Stimulated activated CD4-positive, alpha-beta T cell treated with anti-CD3 and anti-CD28 coated beads, Interleukin-1b, Interleukin-23, amount 100 ng/mL, for 4 hours (primary cell): ENCODE measurements at places on chromosomes 13 and 19.

DNA sequence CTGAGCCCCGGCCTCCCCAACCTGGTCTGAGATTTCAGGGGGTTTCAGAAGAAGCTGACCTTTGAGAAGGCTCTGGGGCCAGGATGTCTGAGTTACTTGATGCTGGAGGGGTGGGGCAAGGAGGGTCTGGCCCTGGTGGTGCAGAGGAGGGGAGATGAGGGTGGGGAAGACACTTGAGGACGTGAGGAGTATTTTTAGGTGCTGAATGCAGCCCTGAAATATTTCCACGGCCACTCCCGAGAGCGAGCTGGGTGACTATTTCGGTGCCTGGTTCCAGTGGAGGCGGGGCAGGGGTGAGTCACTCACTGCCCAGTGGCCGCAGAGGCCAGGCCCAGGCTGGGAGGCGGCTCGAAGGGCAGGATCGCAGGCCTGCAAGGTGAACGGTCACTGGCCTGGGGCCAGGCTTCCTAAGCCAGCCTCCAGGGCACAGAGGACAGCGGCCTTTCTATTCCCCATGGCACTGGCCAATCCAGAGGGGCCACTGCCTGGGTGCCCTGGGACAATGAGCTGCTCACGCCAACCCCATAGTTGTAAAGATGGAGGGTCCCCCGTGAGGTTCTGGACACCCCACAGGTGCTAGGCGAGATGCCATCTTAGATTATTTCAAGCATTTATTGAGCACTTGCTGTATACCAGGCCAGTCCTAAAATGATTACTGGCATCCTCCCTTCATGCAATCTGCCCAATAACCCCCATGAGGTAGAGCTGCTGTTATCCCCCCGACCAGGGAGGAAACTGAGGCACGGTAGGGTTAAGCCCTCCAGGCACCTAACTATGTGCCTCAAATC is 19.7 kb upstream of the JUND start:
- no peak for DNase-seq

DNA sequence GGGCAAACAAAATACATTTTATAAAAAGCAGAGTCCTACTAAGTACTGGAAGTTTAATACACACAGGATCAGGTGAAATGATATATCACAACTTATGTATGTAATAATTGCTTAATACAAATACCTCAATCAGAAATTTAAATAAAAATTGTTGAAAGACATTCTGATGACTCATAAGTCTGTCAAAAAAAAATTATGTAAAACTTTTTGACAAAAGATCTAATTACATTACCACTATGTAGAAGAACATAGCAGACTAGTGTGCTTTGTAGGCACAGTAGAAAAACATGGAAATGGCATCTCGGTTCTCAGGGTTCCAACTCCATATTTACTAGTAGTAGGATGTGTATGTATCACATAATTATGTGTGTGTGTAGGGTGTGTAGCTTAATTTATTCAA is 156.2 kb downstream of the DNAJC3 start:
- DNase-seq: no peak

DNA sequence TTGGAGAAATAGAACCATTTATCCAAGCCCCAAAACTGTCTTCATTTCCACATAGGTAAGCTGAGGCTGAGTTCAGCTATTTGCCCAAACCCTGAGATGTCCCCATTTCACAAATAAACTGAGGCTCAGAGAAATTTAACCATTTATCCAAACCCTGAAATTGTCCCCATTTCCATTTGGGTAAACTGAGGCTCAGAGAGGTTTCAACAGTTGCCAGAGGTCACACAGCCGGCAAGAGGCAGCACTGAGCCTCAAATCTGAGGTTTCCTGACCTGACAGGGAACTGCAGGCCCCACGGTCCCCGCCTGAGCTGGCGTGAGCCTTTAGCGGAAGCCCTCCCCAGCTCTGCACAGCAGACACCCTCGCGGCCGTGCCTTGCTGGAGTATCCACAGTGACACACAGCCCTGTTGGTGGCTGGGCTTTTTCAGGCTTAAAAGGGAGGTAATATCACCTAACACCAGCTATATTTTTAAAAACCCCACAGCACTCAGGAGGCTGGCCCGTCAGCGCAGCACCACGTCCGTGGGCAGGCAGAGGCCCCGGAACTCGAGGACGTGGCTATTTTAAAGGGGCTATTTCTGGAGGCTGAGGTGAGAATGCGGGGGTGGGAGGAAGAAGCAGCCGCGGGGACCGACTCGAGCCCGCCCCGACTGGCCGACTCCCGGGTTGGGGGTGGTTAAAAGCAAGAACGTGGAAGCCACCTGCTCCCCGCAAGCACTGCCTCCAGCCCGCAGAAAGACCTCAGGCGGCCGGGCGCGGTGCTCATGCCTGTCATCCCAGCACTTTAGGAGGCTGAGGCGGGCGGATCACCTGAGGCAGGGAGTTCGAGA is 18.5 kb downstream of the PTPRS start:
- DNase-seq: no peak

DNA sequence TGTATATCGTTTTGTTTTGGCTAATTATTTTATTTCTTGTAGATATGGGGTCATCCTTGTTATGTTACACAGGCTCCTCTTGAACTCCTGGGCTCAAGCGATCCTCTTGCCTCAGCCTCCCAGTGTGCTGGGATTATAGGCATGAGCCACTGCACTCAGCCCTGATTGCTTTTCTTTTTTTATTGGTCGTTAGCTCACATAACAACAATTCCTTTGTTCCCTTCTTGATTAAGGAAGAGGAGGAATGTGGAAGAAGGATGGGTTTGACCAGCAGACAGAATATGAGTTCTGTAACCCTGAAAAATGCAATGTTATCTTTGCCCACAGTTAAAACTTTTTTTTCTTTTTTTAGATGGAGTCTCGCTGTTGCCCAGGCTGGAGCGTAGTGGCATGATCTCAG is 11.4 kb downstream of the BRME1 start:
- DNase-seq: no peak

GRCh38 chr13:110546378-110546777 is 15.1 kb downstream of the RAB20 start:
- no peak for DNase-seq

DNA sequence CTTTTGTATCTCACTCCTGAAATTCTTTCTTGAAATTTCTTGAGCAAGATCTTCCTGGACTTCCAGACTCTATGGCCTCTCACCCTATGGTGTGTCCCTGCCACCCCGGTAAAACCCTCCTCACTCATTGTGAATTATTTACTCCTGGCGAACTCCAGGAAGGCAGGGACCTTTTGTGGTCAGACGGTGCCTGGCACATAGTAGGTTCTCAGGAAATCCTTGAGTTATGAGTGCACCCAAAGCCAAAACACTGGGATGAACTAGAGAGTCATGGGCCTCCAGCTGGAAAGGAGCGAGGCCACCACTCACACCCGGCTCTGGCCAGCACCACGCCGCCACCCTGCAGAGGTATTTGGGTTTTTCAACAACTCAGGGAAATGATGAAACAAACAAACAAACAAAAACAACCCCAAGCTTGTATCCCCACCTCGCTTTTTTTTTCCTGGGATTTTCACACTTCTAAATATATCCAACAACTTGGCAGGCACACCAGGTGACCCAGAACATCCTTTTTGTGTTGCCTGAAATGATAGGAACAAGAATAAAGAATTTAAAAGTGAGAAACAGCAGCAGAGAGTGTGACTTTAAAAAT is 11.2 kb downstream of the HPN start:
- DNase-seq: no peak

- no peak for DNase-seq
These were observed 539 bp downstream of the PLD3 start for GRCh38 chr19:40348961-40349507.

GRCh38 chr19:16013181-16013850 is 63.0 kb upstream of the TPM4 start:
- no peak for DNase-seq

GRCh38 chr13:80030491-80030890 is 310.4 kb downstream of the SPRY2 start:
- DNase-seq: no peak

- no peak for DNase-seq
These were observed 299.5 kb downstream of the ZNF536 start for GRCh38 chr19:30671622-30672051.

DNA sequence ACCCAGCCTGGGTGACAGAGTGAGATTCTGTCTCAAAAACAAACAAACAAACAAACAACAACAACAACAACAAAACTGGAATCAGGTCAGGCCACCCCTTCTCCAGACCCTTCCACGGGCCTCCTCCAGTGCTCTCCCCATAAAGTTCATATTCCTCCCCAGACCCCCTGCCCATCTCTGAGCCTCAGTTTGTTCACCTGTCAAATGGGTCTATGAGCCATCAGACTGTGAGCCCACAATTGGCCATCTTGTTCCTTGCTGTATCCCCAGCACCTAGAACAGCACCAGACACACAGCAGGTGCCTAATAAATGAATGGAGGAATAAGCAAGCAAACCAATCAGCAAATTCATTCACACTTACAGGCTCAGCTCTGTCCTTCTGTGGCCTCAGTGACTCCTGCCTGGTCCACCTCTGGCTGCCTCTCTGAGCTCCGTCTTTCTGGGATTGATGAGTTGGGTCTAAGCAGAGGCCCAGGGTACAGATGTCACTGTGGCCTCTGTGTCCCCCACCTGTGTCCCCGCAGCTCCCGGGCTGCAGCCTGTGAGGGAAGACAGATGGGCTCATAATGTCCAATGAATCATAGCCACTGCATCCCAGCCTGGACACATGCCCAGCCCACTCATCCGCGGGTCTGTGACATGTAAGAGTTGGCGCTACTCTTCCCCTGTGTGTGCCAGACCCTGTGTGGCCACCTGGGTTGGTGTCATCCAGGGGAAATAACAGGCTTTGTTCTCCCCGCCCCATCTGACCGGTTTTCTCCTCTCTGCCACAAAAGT is 19.6 kb upstream of the PTPRS start:
- no peak for DNase-seq

- DNase-seq: no peak
These were observed 459.2 kb downstream of the FGF14 start for GRCh38 chr13:101942535-101943157.

DNA sequence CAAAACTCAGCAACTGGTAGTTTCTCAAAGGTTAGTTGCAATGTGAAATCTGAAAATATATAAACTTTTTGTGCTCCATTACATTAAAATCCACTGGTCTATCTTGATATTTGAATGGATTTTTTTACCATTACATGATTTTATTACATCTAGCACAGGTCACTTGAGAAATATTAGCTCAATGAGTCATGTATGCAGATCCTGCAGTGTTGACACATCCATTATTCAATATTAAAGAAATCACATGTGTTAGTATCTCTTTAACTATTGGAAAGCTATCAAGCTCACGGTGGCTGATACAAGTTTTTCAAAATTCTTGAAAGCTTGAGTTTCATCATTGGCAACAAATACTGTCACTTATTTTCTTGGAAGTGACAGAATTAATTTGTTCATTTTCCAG is 373.9 kb upstream of the TSHZ3 start:
- DNase-seq: no peak

DNA sequence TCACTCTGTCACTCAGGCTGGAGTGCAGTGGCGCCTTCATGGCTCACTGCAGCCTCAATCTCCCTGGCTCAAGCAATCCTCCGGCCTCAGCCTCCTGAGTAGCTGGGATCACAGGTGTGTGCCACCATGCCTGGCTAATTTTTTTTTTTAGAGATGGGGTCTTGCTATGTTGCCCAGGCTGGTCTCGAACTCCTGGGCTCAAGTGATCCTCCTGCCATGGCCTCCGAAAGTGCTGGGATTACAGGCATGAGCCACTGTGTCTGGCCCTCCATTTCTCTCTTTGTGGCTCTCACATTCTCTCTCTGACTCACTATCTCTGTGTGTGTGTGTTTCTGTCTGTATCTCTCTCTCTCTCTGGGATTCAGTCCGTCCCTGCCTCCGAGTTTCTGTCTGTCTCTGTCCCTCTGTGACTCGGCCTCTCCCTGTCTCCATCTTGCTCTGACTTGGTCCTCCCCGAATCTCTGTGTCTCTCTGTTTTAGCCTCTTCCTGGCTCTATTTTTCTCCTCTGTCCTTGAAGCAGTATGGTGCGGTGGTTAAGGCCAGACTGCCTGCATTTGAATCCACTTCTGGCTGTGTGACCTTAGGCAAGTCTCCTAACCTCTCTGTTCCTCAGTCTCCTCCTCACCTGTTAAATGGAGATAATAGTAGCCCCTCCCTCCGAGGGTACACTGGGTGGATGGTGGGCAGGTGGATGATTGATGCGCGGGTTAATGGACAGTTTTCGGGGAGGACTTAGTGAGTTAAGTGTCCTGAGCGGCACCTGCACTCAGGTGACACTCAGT is 11.0 kb downstream of the MEIS3 start:
- no peak for DNase-seq

GRCh38 chr19:35135389-35135909 is 590 bp upstream of the LGI4 start:
- peak; percentile 58 for DNase-seq

GRCh38 chr19:48644839-48645619 is 958 bp downstream of the CA11 start:
- DNase-seq: peak; percentile 56

DNA sequence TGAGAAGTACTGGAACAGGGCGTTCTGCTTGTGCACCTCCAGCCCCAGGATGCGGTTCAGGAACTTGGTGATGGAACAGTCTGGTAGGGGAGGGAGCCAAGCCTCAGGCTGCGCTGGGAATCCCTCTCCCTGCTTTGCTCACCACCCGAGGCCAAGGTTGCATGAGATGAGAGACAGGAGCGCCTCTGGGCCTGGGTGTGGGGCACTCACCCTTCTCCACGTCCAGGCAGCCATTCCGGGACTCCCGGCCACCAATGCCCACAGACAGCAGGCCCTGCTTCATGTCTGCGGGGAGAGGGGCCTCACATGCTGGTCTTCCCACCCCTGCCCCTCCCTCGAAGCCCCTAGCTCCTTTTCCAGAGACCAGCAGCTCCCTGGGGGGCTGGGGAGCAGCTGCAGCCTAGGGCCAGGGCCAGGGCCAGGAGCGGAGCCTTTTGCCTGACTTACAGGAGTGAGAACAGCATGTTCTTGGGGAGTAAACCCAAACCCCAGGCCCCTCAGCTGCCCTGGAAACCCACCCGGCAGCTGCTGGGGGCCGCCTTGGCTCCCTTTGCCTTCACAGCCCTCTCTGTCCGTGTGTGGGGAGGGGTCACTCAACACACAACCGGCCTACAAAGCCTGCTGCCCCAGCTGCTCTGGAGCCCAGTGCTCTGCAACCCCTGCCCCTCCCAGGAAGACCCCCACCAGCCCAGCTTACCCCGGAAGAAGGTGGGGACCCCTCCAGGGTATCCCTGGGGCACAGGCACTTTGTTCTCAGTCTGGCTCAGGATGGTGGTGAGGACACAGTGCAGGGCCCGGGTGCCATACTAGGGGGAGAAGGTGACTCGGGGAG is 7.2 kb downstream of the GPX4 start:
- no peak for DNase-seq
